ENCODE measurements at places on chromosomes 13 and 19.

DNA sequence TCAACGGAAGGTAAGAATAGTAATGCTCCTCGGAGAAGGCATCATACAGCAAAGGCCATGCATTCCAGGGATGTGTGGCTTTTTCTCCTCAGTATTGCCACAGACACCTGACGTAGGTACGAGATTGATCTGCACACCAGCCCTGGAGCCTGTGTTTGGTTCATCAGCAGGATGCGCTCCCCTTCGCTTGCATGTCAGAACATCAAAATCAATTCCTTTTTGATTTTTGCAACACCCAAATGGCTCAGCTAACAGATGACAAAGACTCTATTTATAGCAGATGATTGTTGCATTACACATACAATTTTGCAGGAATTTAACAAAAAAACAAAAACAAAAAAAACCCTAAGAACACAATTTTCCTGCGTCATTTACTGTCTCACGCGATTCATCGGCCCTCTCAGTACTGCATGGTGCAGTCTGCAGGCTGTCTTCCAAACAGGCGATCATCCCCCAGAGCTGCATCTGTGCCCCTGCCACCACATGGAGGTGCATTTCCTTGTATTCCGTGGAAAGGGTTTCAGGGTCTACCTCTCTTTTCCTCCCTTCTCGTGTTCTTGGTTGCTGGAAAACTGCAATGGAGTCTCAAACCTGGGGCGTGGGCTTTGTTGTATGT lies 207.3 kb downstream of the TEX29 start:
- DNase-seq = no peak

GRCh38 chr13:51971520-51972426 lies 39.5 kb downstream of the ATP7B start:
- no peak for DNase-seq

DNA sequence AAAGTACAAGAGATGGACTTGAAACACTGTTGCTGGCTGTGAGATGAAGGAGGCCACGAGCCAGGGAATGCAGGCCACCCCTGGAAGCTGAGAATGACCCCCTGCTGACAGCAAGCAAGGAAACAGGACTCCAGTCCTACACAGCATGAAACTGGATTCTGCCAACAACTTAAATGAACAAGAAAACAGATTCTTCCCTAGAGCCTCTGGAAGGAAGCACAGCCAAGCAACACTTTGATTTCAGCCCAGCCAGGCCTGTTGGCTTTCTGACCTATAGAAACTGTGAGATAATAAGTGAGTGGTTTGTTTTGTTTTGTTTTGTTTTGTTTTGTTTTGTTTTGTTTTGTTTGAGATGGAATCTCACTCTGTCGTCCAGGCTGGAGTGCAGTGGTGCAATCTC lies 105.3 kb upstream of the CACNA1A start:
- DNase-seq = no peak

DNA sequence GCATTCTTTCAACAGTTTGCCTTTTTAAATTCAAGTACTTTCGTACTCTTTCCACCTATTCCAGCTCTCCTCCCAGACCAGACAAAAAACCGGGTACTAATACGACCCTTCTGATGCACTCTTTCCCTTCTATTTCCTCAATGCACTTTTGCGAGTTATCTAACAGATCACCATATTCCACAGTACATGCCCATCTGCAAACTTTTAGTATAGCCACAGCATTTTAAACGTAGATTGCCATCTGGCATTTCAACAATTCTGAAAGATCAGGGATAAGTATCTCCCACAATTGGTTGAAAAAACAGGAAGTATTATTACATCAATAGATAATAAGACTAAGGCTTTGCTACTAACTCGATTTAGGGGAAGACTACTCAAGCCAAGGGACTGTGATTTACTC lies 31.5 kb downstream of the RBM26 start:
- DNase-seq = no peak

- DNase-seq = no peak
These were observed 24.5 kb upstream of the SOX1 start for GRCh38 chr13:112042496-112042895.

- peak; percentile 88 for DNase-seq
These were observed 73.8 kb downstream of the MAP4K1 start for GRCh38 chr19:38543807-38544568.

- peak; percentile 18 for DNase-seq
These were observed 3.6 kb upstream of the CEACAM3 start for GRCh38 chr19:41792513-41793413.

DNA sequence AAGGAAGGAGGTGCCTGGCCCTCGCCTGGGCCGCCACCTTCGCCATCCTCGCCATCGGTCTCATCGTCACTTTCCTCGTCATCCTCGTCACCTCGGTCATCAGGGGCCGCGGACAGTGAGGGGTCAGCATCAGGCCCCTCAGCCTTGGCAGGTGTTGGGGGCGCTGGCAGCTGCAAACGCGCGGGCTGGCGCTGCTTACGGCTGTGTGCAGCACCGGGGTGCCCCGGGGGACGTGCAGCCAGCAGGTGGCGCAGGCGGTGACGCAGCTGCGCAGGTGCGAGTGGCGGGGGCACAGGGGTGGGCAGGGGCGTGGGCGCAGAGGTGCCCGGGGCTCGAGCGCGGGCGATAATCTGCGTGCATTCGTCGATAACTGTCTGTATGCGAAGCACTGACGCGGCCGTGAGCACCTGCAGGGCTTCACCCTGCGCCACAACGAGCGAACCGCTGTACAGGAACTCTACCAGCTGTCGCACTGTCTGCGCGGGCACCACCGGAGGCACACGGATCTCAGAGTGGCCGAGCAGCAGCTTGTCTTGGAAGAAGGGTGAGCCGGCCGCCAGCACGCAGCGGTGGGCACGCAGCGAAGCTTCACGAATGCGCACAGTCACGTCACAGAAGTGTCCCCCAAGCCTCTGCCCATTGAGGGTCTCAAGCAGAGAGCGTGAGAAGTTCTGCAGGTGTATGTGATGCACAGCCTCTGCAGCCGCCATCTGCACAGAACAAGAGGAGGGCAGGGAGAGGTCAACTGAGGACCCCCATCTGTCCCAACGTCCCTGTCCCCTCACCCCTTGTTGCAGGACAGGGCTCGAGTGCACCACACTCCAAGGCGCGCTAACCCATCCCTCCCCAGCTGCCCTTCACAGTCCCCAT lies 2.4 kb downstream of the ZBTB45 start:
- no peak for DNase-seq

GRCh38 chr19:32682317-32682716 lies 6.7 kb downstream of the RGS9BP start:
- DNase-seq = no peak

GRCh38 chr13:103195762-103196161 lies 129.5 kb upstream of the SLC10A2 start:
- DNase-seq = no peak

- DNase-seq = no peak
These were observed 267.1 kb upstream of the EDNRB start for GRCh38 chr13:78185700-78186099.

DNA sequence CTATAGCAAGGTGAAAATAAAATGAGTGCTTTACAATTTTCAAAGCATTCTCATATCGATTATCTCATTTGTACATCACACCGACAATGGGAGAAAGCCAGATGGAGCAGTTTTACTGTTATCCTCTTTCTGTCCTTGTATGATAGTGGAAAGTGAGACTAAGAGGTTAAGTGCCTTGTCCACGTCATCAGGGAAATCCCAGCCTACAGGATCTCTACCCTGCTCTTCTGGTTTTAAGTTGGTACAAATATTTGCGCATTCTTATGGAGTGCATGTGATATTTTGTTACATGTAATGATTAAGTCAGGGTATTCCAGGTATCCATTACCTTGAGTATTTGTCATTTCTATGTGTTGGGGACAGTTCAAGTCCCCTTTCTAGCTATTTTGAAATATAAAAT lies 12.4 kb upstream of the ENOX1 start:
- no peak for DNase-seq

- DNase-seq = no peak
These were observed 4.2 kb upstream of the ICAM1 start for GRCh38 chr19:10266706-10267105.

GRCh38 chr13:94416454-94417080 lies 62.9 kb downstream of the DCT start:
- peak; percentile 7 for DNase-seq

- DNase-seq = peak; percentile 98
These were observed 15.4 kb upstream of the SIGLEC6 start for GRCh38 chr19:51546650-51547396.

DNA sequence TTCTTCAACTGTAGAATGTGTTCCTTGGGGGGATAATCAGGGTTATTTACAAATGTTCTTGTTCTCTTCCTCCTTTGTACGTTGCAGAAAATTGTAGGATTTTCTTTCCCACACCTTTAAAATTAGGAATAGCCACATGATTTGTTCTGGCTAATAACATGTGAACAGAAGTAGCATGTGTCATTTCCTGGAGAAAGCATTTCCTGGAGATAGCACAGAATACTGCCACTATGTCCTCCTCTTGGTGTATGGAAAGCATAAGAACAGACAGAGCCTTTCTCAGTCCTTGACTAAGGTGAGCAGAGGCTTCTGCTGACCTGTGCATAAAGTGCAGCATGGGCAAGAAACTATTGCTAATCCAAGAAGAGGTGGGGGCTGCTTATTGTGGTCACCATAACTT lies 101.8 kb downstream of the FAM216B start:
- DNase-seq = no peak

DNA sequence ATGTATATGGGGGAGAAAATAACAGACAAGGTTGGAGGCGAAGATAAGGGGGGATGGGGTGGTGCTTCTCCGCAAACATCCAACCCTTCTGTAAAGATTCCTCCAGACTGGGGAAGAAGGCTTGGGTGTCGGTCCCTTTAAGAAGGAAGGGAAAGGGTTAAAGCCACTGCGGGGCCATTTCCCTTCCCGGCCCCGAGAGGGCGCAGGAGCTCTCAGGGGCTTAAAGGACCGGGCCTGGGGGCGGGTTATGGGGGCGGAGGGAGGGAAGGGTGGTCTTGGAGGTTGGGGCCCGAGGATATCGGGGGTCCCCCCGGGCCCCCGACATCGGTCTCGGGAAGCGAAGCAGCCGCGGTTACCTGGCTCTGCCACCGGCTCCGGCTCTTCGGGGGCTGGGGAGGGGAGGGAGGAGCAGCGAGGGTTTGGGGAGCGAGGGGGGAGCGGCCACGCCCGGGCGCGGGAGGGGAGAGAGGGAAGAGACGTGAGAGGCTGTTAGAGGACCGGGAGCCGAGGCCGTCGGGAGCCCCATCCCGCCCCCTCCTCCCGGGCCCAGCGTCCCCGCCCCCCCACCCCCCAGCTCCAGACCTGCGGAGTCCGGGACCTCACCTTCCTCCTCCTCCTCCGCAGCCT lies 2.8 kb downstream of the TNNT1 start:
- DNase-seq = peak; percentile 45

DNA sequence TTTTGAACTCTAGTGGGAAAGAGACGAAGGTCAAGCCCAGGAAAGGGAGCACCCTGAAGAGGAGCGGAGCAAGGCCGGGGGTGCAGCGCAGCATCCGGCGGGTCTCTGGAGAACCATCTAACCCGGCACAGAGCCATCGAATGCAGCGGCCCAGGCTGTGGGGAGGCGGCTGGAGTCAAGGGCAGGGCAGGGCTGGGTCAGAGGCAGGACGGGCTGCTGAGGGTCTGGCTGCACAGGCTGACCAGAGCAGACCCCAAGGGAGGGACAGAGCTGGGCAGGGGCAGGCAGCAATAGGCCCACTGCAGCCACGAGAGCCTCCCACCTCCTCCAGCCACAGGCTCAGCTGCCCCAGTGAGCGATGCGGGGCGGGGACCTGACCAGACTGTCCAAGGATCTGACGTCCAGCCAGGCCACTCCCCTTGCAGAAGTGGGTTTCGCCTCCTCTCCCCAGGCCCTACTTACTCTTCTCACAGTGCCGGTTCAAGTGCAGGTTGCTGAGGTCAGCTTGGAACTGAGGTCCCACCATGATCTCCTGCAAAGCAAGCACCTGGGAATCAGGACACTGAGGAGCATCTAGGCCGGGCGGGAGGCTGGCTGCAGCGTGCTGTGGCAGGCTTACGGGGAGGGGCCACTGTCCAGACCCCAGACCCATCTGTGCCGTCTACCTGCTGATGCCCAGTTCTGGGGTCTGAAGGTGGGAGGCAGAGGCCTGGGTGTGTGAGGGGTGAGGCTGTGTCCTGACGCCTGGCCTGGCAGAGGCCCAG lies 19.2 kb downstream of the MIER2 start:
- no peak for DNase-seq

- DNase-seq = no peak
These were observed 82.5 kb downstream of the KLF5 start for GRCh38 chr13:73141292-73141771.

DNA sequence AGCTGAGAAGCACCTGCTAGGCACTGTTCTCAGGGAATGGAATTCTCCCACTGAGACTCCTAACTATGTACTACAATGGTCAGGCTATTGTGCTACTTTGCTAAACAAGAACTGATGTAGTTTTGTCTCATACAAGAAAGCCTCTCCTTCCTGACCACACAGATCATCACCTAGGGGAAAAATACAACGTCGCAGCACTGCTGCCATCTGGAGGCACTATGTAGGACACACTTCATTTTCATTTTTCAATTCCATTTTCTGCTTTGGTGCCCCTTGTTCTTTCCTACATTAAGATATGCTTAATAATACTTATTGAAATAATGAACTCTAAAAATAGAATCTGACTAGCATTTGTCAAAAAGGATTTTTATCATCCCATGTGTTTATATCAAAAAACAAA lies 21.1 kb downstream of the PROSER1 start:
- no peak for DNase-seq

DNA sequence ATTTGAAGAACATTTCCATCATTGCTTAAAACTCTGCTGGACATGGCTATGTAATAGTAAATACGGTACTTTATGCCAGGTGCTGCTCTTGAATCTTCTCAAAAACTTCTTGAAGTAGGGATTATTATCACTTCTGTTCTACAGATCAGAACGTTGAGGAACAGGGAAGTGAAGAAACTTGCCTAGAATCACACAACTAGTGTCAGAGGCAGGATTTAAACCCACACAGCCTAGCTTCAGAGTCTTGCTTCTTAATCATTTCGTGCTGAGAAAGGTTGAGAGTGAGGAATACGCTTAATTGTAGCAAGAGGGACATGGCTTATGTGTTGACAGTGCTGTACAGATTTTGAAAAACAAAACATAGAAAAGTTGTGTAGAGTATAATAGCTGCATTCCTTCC lies 13.5 kb downstream of the TM9SF2 start:
- DNase-seq = no peak

GRCh38 chr13:31923134-31923763 lies 108.3 kb upstream of the FRY start:
- no peak for DNase-seq

DNA sequence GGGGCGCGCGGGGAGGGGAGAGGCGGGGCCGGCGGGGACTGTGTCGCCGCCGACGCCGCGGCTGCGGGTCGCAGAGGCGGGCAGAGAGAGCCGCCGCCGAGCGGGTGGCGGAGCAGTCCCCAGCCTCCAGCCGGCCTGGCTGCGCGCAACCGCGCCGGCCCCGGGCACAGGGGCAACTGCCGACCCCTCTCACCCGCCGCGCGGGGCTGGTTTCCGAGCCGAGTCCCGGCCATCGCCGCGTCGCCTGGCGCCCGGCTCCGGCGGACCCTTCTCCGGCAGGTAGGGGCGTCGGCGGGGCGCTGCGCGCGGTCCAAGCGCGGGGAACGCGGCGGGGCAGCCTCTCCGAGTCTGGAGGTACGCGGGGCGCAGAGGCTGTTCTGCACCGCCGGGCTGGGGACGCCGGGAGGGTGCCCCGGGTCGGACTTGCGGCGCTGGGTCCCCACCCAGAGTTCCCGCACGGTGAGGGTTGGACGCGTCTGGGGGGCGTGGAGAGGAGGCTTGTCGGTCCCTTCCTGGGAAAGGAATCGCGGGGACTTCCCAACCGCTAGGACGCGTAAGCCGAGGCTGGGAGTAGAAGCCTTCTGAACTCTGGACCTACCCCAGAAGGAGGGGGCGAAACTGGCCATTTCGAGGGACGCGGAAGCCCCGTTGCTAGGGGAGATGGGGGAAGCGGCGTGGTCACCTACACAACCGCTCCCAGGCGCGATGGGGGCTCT lies 133.6 kb upstream of the MYO16 start:
- no peak for DNase-seq

Data from hematopoietic multipotent progenitor cell treated with erythropoietin and hydrocortisone succinate and interleukin-3 and kit ligand, for 15 days (in vitro differentiated cells).